ENCODE measurements at places on chromosomes 16 and 17.

GRCh38 chr17:29058391-29058790 is 15.4 kb downstream of the PIPOX start:
- DNase-seq: no peak

DNA sequence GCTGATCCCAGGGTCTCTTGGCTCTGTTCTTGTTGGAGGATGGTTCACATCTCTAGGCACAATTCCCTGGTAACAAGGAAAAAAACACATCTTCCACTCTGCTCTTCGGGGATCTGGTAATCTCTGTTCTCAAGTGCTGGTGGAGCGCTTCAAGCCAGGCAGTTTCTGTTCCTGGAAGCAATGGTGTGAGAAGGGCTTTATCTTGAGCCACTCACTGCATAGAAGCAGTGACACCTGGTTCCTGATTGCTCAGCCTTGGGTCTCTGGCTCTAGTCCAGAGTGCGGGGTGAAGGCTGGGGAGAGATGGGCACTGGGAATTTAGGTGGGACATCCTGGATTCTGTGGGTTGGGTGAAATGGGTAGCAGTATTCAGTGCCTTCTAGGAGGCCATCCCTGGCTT is 14.1 kb downstream of the AKAP1 start:
- DNase-seq: no peak

DNA sequence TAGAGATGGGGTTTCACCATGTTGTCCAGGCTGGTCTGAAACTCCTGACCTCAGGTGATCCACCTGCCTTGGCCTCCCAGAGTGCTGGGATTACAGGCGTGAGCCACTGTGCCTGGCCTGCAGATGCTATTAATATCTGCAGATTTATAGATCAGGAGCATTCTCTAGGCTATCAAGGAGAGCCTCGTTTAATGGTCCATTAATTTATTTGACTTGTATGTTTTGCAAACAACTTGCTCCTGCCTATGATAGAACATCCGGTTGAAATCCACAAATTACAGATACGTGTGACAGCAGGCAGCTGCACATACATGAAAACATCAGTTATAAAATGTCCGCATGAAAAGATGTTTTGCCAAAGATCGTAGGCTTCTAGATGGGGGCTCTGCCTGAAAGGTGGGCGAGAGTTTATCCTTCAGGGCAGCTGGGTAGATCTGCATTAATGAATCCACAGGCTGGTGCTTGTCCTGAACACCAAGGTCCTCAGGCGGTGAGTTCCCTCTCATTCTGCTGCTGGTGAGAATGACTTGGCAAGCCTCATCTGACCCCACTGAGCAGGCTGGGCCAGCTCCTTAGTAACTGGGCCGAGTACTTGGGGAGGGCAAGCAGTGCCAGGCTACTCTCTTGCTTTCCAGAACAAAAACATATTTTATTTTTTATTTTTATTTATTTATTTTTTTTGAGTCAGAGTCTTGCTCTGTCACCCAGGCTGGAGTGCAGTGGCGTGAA is 37.1 kb upstream of the MGAT5B start:
- no peak for DNase-seq

GRCh38 chr17:31062346-31062745 is 32.4 kb upstream of the NF1 start:
- no peak for DNase-seq

DNA sequence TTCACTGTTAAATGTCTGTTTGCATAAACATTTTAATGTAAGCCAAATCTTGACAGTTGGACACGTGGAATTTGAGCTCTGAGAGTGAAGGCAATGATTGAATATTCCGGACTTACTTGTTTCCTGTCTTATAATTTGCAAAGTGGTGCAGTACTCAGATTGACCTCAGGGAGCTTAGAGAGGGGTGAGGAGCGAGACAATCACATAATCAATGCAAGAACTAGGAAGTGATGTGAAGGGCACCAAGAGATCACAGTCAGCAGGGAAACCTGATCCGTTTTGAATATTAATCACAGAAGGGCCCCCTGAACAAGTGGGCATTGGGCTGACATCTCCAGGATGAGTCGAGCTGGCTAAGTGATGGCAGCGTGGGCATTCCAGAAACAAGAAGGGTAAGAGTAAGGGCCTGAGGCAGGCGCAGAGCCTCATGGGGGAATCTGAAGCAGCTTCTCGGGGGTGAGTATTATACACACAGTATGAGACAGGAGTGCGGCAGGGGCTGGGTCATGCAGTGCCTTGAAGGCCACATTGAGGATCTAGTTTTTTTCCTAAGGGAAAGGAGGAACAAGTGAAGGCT is 26.1 kb downstream of the TEX2 start:
- DNase-seq: no peak
